Activated CD4-positive, alpha-beta T cell treated with anti-CD3 and anti-CD28 coated beads, Interleukin-2, amount 50 U/mL, for 4 hours (primary cell): ENCODE measurements at places on chromosomes 7 and 10.

DNA sequence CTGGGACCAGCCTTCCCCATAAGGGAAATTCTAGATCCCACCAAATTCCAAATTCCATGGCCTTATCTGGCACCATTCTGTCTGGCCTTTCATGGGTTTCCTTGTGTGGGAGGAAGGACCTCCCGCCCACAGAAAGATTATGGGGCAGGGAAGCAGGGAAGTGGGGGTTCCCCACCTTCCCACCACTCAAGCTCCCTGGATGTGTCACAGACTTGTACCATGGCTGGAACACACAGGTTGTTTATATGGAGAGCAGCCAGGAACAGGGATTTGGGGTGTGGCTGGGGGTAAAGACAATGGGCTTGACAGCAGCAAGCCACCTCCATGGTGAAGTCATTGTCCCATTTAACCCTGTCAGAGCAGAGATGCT, 18.3 kb downstream of the UNC5B start:
- no peak for DNase-seq

DNA sequence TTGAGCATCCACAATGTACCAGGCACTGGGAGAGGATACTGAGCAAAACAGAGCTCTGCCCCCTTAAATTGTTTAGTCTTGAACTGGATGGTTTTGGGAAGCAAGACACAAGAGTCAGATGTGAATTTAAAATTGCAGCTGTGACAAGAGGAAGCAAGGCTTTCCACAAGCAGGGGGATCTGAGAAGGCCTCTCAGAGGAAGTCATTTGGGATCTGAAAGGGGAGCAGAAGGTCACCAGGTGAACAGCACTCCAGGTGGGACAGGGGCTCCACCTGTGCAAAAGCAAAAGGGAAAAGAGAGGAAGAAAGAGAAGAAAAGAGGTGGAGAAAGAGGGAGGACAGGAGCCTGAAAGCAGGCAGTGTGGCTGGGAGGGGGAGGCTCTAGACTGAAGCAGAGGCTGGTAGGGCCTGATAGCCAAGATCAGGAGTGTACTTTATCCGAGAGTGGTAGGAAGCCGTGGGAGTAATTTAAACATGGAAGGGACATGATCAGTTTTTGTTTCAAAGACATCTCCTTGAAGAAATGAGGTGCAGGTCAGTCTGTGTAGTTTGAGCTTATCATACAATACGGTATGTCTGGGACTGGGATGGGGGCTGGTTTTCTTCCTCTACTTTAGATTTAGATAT, 76.1 kb upstream of the DUSP5 start:
- no peak for DNase-seq

DNA sequence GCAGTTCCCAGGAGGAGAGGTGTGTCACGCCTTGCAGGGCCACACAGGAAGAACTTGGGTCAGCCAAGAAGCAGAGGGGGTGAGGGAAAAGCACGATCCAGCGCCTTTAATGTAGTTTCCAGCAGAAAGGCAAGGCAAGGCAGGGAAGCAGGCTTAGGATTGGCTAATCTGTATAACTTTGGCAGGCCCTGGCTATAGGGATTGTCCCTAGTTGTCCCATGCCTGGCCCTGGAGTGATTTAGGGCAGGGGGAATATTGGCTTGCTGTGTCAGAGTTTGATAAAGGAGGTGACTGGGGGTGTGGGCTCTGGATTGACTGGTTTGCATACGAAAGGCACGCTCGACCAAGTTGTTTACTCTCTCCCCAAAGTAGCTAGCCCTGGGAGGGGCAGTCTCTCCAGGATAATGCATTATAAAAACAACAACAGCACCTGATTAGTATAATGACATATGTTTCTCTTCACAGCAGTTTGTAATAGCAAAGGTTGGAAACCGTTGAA, 44.5 kb downstream of the RBM28 start:
- DNase-seq = no peak

DNA sequence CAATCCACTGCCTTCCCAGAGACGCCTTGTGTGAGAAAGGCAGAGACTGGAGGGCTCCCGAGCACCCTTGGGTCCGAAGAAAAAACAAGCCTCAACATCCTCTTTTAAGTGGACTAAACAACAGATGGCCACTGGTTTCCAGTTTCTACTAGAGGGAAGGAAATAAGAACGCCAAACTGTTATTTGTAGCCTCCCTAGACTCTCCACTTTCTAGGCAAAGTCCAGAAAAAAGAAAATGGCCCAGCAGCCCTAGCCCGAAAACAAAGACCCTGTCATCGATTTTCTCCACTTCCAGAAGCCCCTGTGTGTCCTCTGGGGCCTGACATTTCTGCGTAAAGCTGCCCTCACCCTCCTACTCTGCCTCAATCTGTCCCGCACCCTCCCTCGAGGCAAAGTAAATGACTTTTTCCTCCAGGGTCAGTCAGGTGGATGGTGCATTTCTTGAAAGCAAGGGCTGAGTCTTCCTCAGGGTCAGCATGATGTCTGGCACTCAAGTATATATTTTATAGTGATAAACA, 6.0 kb downstream of the RGS10 start:
- no peak for DNase-seq

- no peak for DNase-seq
These were observed 133.6 kb downstream of the CUBN start for GRCh38 chr10:16995867-16996529.

DNA sequence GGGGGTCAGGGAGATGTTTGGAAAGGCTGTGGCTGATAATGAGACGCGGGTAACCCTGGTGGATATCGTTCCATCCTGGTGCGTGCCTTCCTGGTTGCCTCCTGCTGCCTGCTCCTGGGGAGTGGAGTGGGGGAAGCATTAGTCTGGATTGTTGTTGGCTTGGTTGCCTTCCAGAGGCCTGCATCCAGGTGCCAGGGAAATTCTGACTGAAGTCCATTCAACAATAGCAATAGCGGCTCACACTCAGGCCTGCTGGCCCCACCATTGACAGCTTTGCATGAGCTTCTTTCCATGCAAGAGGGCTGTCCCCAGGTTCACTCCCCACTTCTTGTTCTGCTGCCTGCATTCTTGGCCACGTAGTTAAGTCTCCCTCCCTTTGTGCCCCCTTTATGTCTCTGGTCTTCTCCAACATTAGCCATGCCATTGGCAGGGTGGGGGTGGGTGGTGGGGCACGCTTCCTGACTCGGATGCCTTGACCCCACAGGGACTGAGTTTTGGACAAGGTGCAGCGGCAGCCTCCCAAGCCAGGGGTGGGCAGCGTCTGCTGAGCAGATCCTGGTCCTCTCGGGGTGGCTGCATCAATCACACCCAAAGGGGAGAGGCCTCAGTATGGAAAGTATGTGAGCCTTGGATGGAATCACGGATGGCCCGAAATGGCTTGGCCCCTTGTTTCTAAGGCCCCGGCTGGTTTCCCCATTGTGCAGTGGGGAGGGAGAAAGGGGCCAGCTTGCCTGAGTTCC, 150.2 kb downstream of the GRK5 start:
- no peak for DNase-seq

DNA sequence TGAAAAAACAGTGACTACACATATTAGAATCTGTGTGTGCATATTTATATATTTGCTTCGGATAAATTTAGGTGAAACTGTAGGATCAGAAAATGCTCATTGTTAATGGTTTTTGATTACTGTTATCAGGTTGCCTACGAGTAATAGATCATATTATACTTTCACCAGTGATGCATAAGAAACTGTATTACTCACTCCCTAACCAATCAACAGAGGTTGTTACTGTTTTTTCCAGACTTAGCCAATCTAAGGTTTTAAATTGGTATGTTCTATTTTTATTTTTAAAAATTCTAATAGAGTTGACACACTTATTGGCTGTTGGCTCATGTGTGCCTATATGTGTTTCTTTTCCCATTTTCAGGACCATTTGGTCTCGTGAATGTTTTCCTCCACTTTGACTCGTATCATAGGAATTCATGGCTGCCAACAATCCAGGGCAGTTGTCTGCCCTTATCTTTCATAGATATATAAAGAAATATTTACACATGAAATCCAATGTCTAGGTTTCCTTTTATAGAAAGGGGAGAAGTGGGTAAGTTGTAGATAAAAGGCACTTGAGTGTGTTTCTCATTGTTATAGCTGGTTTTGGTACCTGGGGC, 59.2 kb downstream of the ANLN start:
- DNase-seq = no peak

- no peak for DNase-seq
These were observed 655.0 kb upstream of the MGMT start for GRCh38 chr10:128812000-128812399.

GRCh38 chr7:26653430-26654399, 210.7 kb downstream of the SKAP2 start:
- no peak for DNase-seq

- no peak for DNase-seq
These were observed 79.9 kb downstream of the CNNM2 start for GRCh38 chr10:102997998-102998397.

GRCh38 chr10:62980687-62981086, 152.4 kb upstream of the NRBF2 start:
- no peak for DNase-seq

GRCh38 chr10:127035827-127036226, 130.6 kb downstream of the DOCK1 start:
- no peak for DNase-seq

- no peak for DNase-seq
These were observed 544 bp downstream of the SEC23IP start for GRCh38 chr10:119893074-119893473.

DNA sequence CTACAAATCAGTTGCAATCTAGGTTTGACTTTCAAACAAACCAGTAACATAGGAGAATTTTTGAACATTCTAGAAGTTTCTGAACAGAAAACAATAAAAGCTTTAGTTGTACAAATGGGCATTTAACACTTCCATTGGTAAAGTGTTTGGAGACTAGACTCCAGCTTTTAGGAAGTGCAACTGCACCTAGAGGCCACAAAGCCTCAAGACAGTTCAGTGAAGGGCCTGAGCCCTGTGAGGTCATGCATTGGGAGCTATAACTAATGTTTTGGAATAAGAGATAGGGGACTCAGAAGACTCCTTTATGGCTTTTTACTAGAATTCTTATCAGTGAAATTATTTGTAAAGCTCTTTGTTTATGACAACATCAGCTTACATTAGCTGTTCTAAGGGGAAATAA, 3.0 kb upstream of the EPHB6 start:
- DNase-seq = no peak

DNA sequence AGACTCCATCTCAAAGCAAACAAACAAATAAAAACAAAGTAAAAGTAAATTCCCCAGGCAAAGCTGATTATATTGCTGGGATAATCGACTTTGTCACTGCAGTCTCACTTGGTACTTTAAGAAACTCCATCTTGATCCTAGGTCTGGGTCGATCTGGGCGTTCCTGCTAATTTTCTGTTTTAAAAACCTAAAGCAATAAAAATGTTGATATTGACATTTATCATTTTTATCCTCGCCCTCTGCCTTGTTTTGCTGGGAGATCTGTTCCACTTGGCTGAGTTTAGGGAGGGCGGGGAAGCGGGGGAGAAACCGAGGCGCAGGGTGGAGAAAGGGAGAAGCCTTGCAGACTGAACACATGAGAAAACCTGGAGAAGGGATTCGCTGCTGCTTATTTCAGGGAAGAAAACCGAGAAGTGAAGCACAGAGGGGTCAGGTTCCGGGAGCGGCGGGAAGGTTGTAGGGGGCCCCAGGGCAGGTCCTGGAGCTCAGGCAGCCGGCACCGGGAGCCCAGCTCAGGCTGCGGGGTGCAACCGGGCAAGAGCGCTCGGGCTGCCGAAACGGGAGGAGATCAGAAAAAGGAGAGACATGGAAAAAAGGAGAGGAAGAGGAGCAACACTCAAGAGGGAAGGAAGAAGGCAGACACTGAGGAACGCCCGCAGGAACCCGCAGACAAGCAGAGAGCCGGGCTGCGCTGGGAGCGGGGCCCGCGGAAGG, 27.3 kb upstream of the KMT2C start:
- no peak for DNase-seq

DNA sequence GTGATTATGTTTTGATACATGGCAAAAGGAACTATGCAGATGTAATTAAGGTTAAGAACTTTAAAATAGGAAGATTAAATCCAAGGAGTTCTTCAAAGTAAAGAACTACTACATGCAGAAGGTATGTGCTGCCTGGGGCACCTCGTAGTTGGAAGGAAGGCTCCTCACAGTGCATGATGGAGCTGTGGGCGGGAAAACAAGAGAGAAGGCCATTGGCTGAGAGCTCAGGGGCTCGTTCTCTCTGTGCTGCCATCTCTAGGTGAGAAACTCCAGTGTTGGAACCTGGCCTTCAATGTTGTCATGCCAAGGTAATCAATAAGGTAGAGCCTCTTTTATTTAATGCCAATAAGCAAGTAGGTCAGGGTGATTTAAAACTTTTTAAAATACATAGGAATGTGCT, 391.4 kb upstream of the ETV1 start:
- DNase-seq = no peak

- no peak for DNase-seq
These were observed 99.1 kb downstream of the ZNF680 start for GRCh38 chr7:64463636-64464375.

DNA sequence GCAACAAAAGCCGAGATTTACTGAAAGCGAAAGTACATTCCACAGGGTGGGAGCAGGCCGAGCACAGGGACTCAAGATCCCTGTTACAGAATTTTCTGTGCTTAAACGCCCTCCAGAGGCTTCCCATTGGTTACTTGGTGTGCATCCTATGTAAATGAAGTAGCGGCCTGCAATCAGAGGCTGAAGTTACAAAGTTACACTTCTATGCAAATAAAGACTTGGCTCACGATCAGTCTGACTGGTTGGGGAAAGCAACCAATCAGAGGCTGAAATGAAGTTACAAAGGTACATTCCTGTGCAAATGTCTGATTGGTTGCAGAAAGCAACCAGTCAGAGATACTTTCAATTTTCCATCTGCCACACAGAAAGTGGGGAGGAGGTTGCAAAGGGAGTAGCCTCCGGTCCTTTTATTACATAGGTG, 4.1 kb downstream of the ACBD7 start:
- DNase-seq = no peak

DNA sequence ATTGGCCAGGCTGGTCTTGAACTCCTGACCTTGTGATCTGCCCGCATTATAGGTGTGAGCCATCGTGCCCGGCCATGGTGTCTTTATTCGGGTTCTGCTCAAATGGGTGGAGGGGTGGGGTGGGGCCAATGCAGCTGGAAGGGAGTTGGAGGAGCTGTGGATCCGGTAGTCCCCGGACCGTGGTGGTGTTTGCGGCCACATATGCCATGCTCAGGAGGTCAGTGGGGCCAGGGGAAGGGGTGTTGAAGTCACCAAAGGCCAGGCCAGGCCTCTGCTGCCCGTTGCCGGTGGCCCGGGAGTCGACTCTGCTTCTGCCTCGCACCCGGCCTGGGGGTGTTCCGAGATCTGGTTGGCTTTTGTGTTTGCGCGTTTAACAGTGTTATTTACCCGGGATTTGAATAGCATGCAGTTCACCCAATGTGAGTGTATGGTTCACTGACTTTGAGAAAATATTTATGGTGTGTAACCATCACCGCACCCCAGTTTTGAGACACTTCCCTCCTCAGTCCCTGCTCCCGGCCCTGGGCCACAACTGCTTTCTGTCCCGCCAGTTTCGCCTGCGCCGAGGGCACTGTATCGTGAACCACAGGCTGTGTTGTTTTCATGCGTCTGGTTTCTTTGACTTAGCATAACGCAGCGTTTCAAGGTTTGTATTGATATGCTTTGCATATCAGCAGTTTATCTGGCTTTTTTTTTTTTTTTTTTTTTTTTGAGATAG, 10.7 kb downstream of the INPP5A start:
- DNase-seq = no peak

- DNase-seq = no peak
These were observed 715.4 kb upstream of the NRP1 start for GRCh38 chr10:34049887-34050286.

GRCh38 chr7:128114806-128115205, 83.6 kb upstream of the LRRC4 start:
- DNase-seq = no peak
